ENCODE measurements at places on chromosomes 7 and 10.

GRCh38 chr10:71253981-71254818 lies 41.8 kb downstream of the UNC5B start:
- no peak for DNase-seq

- DNase-seq, result no peak
Measured at GRCh38 chr10:329361-330099, 194.3 kb downstream of the ZMYND11 start.

GRCh38 chr10:113080925-113081229 lies 130.8 kb downstream of the TCF7L2 start:
- DNase-seq, result no peak

DNA sequence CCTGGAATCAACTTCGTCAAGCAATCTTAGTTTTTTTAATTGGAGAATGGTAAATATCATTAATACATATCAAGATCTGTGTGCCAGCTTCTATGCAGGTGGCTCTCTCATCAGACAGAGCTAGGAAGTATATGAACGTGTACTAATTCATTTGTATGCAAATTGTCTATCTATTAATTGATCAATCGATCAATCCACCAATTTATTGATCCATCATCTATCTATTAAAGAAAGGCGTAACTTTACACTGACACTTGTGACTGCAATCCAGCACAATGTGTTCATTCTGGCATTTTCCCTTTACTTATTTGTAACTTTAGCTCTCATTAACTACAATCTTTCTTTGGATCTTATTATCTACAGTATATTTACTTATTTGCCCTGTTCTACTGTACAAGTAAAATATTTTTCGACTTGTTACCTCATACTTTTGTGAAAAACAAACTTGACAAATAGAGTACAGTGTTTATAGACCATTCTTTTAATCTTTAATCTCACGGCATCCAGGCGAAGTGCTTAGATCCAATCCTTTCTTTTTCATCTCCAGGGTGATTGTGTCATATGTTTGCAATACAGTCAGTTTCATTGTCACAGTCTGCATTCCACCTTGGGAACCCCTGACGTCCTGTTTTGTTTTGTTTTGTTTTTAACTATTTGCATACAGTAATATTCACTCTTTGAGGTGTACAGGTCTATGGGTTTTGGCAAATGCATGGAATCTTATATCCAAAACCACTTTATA lies 22.0 kb upstream of the GHRHR start:
- DNase-seq, result no peak

DNA sequence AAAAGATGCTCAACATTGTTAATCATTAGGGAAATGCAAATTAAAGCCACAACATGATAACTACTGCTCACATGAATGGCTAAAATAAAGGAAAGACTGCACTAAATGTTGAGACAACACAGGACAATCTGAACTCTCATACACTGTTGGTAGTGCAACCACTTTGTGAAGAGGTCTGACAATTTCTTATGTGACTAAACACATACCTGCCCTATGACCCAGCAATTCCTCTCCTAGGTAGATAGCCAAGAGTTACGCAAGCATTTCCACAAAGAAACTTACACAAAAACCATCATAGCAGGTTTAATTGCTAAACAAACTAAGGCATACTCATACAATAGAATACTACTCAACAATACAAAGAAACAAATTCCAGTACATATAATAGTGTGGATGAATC lies 41.8 kb upstream of the HERPUD2 start:
- DNase-seq, result no peak

GRCh38 chr7:97868314-97868713 lies 3.9 kb downstream of the ASNS start:
- DNase-seq, result no peak

- no peak for DNase-seq
Measured at GRCh38 chr7:44272456-44272855, 52.9 kb downstream of the CAMK2B start.

DNA sequence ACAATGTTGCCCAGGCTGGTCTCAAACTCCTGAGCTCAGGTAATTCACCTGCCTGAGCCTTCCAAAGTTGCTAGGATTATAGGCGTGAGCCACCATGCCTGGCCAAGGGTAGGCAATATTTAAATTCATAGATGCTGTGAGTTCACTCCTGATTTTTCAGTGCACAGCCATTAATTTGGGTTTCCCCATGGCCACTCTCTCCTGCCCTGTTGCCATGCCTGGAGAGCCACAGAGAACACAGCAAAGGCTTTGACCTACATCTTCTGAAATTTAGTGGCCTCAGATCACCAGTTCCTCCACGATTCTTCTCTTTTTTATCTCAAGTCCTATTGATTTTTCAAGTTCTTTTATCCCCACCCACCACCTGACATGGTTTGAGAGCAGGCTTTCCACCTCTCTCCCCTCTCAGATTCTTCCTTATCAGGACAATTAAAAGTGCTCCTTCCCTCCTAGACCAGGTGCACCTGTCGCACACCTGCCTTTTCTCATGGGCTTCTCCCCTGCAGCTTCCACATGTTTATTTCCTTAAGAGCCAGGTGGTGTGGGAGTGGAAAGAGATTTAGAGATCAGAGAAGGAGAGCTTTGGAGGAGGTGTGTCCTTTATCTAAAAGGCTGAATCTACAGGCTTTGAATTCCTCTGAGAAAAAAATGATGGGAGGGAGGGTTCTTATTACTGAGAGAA lies 123.8 kb downstream of the ADRA2A start:
- no peak for DNase-seq

DNA sequence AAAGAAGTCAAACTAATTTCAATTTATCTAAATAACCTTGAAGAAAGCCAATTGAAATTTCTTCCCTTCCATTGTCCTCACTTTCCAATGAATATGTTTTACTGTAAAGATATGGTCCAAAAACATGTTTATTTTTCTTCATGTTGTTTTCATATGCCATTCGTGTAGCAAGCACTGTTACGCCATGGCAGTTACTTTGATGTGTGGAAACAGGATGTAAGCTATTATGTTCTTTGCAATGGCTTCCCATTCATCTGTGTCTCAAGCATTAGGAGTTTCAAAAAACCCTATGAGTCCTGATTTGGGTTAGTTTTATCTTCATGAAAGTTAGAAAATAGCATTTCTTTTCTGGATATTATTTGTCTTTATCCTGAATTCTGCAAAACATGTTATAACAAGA lies 31.0 kb downstream of the GPR141 start:
- DNase-seq, result no peak

- DNase-seq, result no peak
Measured at GRCh38 chr10:71092812-71093401, 119.5 kb upstream of the UNC5B start.

DNA sequence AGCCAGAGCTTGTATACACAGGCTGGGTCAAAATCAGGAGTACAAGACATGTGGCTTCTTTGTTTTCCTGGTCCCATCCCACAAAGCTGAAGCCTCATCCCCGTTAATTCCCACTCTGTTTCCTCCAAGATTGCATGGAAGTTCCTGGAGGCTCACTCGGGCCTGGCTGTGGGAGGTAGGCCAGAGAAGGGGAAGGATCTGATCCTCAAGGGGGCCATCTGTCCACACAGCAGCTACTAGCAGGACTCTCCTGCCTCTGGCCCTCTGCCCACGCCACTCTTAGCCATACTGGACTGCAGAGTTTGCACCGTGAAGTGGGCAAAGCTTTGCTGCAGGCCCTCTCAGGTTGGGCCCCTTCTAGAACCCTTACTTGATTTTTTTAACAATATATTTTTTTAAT lies 160.6 kb downstream of the FGFR2 start:
- no peak for DNase-seq

- no peak for DNase-seq
Measured at GRCh38 chr10:66783316-66783715, 142.5 kb upstream of the LRRTM3 start.

DNA sequence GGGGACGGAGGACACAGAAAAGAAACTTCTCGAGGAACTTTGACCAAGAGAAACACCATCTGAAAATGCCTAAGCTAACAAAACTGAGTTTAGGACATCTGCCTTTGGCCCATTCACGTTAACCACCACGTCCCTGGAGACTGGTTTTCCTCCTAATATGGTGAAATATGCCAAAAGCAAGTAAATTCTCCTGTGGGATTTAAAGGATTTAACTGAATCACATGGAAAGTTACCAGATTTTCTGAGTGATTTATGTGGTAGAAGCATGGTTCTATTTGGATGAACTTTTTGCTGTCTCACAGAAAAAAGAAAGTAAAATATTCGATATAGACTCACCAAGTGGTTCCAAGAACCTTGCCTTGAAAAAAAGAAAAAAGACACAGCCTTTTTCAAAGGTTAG lies 30.4 kb upstream of the BMPER start:
- DNase-seq, result no peak

GRCh38 chr7:91180746-91181145 lies 83.5 kb upstream of the FZD1 start:
- no peak for DNase-seq

- DNase-seq, result no peak
Measured at GRCh38 chr7:50473531-50473930, 23.4 kb upstream of the FIGNL1 start.

Measured in stimulated activated CD8-positive, alpha-beta memory T cell treated with anti-CD3 and anti-CD28 coated beads, Interleukin-7, amount 100 ng/mL, for 1 hour (primary cell).